ENCODE measurements at places on chromosomes 2 and 18.

- no peak for DNase-seq
Observed at GRCh38 chr2:126795656-126796055, 103.0 kb upstream of the TEX51 start.

GRCh38 chr2:219473511-219473910 lies 25.2 kb upstream of the GMPPA start:
- DNase-seq, result no peak

DNA sequence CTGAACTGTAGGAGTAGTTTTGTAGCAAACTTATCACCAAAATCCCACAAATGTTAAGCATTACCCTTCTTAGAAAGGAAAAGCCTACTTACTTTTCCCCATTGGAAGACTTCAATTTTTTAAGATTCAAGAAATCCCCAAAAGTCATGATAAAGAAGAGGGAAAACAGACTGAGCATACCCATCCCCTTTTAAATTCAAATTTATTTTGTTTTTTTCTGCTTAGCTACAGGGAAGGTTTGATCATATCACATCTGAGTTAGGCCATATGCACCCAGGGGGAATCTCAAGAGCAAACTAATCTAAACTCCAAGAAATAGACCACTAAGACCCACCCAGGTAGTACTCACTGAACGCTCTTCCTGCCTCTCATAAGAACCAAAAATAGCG lies 174.6 kb downstream of the TGIF1 start:
- DNase-seq, result no peak

GRCh38 chr2:134412639-134412999 lies 158.7 kb downstream of the MGAT5 start:
- no peak for DNase-seq

GRCh38 chr18:41338341-41338740 lies 616.7 kb upstream of the PIK3C3 start:
- DNase-seq, result no peak

- DNase-seq, result no peak
Observed at GRCh38 chr2:67515056-67515455, 117.9 kb downstream of the ETAA1 start.

Measured in NCI-H1436 treated with DMSO at 0.1 percent for 48 hours (cell line).